ENCODE measurements at places on chromosomes 6 and 20.
A peak's percentile ranks its signal among the peaks of the same experiment; 100 is the strongest.

GRCh38 chr20:38158701-38159351 lies 6.2 kb downstream of the TGM2 start:
- no peak for DNase-seq

- no peak for DNase-seq
Measured at GRCh38 chr6:122072014-122072647, 327.3 kb upstream of the HSF2 start.

DNA sequence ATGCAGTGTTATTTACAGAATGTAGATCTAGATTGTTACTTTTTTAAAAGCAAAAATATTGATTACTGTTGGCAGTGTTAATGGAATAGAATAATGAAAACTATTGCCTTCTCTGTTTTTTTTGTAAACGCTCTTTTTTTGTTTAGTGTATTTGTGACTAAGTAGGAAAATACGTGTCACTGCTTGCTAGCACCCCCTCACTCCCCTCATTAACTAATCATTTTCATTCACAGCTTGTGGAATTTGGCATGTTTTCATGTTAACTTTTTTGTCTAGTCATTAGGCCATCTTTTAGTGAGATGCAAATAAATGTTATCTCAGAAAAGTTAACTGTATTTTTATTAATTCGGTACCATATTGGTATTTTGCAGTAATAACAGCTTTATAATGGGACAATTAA lies 29.8 kb downstream of the ADGRG6 start:
- DNase-seq = no peak

- no peak for DNase-seq
Measured at GRCh38 chr6:136533487-136533886, 16.7 kb downstream of the MAP7 start.

- no peak for DNase-seq
Measured at GRCh38 chr20:61739086-61739831, 326.4 kb downstream of the TAF4 start.

DNA sequence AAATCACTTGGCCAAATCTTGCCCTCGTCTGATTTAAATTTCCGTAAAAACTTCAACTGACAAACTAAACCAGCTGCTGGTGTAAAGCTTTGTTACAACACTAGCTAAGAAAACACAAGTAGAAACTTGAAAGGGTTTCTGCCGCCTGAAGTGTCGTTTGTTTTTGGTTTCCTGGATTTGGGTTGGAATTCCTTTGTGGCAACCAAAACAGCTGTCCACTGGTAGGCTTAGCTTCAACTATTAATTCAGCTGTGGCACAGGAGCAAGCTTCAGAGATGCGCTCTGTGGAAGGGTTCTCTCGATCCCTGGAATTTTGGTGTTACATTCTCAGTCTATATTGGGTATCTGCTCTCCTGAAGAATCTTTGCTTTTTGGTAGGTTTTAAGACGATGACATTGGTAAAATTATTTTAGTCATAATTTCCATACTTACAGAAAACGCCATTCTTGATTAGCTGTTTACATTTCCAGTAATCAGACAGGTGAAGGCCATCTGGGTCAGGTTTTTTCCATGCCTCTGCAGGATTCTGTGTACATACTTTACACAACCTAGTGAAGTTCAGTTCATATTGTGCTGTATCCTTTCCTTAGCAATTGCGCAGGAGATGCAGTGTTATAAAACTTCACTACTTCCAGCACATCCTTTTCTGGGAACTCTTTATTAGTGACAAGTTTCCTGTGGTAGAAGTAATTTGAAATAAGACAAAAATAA lies 29.9 kb upstream of the SAMD3 start:
- DNase-seq = no peak

GRCh38 chr20:57464642-57465211 lies 60.2 kb downstream of the CTCFL start:
- no peak for DNase-seq

DNA sequence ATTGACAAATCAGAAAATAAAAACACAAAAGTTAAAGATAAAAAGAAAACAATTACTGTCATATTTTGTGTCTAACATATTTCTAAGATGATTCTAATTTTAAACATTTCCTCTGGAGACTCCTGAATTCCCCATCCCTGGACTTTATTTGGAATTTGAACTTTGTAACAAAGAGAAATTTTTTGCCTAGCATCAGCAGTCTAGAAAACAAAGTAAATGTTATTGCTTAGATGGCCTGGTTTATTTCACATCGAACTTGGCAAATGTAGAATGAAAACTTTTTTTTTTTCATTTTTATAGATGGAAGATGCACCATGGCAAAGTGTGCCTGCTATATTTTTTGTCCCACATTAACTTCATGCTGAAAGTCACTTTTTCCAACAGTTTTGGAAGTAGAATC lies 159.1 kb downstream of the TBX18 start:
- no peak for DNase-seq

- no peak for DNase-seq
Measured at GRCh38 chr20:56350842-56351241, 7.9 kb upstream of the FAM210B start.

- no peak for DNase-seq
Measured at GRCh38 chr6:139919107-139920026, 544.9 kb upstream of the CITED2 start.

GRCh38 chr6:27861861-27862260 lies 50.3 kb downstream of the OR2B2 start:
- DNase-seq = no peak

GRCh38 chr6:44068607-44069296 lies 58.5 kb downstream of the MRPL14 start:
- no peak for DNase-seq

GRCh38 chr6:31004794-31005193 lies 5.5 kb upstream of the MUC22 start:
- DNase-seq = no peak

DNA sequence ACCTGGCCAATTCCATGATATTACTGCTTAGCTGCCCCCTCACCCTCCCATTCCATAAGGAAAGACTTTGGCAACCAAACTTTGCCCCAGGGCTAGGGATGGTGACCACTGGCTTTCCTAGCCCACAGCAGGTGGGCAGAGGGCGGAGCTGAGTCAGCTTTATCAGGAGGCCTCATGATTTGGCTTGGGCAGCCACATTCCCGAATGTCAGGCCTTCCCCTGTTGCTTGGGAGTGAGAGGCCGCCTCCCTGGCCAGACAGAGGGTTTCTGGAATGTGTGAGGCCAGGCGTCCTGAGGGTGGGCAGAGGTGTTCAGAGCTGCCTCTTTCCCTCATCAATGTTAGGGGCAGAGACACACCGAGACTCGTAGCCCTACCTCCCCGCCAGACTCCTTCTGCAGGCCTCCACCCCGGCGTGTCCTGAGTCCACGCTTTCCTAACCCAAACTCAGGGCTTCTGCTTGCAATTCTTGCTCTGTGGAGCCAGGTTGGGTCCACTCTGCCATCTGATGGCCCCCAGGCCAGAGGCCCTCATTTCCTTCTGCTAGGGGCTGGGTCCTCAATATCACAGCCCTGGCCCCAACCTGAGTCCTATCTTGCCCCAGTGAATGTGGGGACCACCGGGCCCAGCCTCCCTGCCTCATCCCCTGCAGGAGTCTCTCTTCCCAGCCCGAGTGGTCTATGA lies 19.3 kb downstream of the UQCC2 start:
- DNase-seq = peak; percentile 29

GRCh38 chr20:51569815-51570738 lies 27.6 kb upstream of the NFATC2 start:
- no peak for DNase-seq

DNA sequence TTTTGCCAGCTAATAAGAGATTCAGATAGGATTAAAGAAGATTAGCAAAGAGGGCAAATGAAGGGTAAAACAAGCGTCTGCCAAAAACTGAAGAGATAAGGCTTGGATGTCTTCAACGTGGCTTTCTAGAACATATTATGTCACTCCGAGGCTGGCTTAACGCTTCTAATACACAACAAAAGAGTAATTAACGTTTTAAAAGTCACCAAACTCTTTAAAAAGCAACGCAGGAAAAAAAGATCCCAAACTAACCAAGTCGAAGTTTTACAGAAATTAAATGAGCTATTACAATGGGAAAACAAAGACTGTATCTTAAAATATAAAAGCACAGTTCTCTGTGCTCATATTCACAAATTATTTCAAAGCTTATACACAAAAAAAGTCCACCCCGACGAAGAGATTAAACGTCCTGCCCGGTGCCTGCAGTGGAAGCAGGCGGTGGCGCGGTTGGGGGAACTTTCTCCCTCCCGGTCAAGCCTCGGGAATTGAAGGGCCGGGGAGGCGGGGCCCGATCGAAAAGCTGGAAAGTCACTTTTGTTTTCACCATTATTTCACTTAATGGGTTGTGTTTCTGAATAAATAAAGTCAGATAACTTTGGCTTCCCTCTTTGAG lies 1.2 kb downstream of the MAK start:
- no peak for DNase-seq

DNA sequence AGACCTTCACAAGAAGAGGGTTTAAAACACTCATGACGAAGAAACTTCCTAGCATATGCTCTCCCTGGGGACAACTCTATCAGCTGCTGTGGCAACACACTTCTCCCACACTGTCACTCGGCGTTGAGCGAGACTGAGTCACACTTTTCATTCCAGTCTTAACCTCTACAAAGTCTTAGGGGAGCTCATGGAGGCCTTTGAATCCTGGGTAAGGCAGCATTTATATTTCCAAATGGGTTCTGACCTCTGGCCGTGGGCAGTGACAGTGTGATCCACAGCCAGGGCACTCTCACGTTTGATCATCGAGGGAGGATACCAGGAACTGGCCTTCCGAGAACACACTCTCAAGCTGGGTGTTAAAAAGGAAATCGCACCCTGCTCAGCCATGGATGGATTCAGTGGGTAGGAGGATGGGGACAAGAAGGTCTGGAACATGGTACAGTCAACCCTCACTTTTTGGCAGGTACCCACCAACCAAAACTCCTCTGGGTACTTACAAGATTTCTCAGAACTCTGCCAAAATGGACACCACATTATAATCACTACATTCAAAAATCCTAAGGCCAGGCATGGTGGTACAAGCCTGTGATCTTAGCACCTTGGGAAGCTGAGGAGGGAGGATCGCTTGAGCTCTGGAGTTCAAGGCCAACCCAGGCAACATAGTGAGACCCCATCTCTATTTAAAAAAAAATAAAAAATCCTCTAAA lies 19.6 kb downstream of the RRBP1 start:
- DNase-seq = no peak

DNA sequence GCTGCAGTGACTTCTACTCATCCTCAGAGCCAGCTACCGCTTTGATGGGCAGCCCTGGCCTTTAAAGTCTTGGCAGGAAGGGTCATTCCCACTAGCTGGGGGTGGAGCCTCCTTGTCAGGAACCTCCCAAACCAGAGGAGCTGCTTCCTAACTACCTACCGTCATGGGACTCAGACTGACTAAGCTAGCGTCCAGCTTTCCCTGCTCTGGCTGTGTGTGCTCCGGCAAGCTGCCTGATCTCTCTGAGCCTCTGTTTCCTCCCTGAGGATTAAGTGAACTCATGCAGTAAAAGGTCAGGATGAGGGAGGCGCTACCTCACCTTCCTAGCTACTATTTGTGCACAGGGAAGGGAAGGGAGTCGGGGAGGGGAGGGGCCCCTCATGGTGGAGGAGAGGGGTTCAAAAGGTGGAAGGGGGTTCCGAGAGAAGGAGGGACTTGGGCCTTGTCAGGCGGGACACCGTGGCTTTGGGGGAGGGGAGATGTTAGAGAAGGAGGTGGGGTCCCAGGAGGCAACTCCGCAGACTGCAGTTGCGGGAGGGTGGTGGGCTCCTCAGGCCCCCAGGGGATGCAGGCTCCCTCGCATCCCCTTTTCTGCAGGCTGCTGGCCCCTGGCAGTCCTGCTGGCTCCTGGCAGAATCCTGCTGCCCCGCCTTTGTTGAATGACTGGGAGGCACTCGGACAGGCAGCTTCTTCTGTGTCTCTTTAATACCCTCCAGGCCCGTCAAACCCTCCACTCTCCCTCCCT lies 9.8 kb downstream of the DUSP15 start:
- DNase-seq = no peak

- DNase-seq = no peak
Measured at GRCh38 chr20:45937765-45938164, 3.3 kb downstream of the PCIF1 start.
